ENCODE measurements at places on chromosomes 2 and 18.

DNA sequence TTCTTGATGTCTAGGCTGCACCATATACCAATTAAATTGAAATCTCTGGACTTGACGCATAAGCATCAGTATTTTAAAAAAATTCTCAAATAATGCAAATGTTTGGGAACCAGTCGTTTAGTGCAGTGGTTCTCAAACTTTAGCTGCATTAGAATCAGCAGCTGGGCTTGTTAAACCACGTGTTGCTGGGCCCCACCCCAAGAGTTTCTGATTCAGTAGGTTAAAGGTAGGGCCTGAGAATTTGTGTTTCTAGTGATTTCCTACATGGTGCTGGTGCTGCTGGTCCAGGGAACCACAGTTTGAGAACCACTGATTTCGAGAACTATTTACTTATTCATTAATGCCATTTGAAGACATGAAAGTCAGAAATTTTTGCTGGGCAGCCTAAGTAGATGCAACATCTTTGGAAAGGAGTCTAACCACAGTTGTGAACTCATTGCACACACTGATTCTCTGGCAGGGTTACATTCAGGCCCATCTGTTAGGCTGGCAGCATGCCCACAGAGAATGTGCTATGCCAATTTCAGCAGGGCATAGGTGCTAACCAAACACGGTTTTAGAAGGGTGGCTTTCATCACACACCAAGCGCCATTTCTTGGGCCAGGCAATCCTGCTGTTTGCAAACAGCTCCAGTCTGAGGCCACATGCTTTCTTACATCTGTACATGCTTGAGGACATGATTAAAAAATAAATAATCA is 26.4 kb upstream of the ATP5MC3 start:
- DNase-seq: no peak

DNA sequence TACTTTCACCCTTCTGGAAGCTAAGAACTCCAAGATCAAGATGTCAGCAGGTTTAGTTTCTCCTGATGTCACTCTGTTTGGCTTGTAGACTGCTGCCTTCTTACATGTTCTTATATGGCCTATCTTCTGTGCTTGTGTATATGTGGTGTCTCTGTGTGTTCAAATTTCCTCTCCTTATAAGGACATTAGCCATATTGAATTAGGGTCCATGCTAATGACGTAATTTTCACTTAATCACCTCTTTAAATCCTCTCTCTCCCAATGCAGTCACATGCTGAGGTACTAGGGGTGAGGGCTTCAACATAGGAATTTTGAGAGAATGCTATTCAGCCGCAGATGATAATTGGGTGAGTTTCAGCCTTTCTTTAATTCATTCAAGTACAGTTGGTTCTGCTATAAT is 458.3 kb upstream of the SYT4 start:
- no peak for DNase-seq

DNA sequence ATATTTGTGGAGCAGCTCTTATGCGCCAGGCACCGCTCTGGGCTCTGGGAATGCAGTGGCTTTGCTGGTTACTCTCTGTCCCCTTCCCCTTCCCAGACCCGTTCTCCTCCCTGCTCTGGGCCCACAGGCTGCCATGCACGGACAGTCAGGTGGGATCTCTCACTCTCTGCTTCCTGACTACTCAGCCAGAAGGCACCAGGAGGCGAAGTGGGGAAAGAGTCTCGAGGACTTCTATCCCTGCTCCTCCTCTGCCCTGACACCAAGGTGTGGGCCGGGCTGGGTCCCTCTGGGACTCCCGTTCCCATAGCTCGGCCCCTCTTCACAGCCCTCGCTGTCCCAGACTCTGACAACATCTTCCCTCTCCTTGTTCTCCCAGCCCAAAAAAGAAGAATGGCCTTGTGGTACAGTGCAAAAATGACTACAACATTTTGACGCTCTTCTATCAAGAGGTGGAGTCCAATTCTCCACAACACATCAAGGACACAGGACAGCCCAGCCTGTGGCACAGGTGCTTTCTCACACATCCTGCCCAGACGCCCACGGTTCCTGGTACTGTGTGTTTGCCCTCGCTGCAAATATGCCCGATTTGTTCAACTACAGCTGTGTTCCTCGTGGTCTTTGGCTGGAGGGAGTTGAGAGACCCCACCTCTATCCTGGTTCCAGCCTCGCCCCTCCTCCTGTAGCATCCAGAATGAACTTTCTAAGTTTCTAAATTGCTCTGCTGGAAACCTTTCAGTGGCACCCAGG is 14.0 kb upstream of the DUSP2 start:
- DNase-seq: peak; percentile 56

- no peak for DNase-seq
Measured at GRCh38 chr2:59232394-59233165, 991.5 kb upstream of the FANCL start.

- DNase-seq: no peak
Measured at GRCh38 chr2:71860381-71860926, 287.2 kb downstream of the CYP26B1 start.

GRCh38 chr2:23803965-23804542 is 122.9 kb downstream of the ATAD2B start:
- no peak for DNase-seq

GRCh38 chr2:83234246-83234645 is 1224.8 kb downstream of the SUCLG1 start:
- no peak for DNase-seq

DNA sequence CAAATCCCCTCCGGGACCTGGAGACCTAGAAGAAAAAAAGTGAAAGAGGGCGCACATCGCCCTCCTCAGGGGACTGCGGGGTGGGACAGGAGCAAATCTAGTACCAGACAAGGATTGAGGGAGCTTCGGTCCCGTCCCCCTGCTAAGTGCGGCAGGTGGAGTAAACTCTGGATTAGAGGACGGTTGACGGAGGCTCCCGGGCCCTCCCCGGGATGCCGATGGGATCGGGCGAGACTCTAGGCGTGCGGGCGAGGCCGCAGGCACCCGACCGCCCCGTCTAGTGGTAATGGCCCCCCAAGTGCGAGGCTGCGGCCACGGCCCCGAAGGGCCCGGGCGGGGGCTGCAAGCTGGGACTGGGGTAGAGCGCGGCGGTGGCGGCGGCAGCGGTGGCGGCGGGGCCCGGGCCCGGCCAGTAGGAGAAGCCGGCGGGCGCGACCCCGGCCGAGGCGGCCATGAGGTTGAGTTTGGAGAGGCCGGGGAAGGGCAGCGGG is 3.5 kb downstream of the FEV start:
- DNase-seq: no peak

- DNase-seq: no peak
Measured at GRCh38 chr18:12393998-12394397, 13.7 kb upstream of the PRELID3A start.

DNA sequence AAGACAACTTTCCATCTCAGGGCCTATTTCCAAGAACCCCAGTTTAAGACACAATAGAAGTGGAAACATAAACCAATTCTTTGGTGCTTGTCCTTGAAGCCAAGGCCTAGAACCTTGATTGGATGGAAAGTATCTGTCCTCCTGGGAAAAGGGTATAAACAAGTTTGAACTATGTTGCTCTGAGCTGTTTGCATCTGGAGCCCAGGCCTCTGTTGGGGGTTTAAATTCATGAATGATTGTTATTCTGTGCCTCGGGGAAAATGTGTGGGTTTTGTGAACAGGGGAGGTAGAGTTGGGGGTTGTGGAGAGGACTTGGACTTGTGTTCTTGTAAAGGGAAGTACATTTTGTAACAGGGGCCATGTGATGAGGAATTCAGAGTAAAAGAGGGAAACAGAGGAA is 406.1 kb downstream of the SLC4A3 start:
- DNase-seq: no peak

DNA sequence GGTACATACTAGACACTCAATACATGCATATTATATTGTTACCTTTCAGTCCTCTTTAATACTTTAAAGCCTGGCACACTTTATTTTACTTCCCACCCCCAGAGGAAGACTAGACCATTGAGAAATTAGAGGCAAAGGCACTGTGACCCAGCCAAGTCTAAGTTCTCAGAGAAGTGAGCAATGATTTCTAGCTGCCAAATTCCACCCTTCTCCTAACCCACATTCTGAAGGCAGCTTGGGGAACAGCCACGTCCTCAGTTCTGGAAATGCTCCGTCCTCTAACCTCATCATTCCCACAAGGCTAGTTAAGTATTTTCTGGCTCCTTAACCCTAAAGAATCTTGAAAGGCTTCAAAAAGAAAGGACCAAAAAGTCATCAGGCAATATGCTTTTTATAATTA is 86.6 kb downstream of the COL5A2 start:
- no peak for DNase-seq

DNA sequence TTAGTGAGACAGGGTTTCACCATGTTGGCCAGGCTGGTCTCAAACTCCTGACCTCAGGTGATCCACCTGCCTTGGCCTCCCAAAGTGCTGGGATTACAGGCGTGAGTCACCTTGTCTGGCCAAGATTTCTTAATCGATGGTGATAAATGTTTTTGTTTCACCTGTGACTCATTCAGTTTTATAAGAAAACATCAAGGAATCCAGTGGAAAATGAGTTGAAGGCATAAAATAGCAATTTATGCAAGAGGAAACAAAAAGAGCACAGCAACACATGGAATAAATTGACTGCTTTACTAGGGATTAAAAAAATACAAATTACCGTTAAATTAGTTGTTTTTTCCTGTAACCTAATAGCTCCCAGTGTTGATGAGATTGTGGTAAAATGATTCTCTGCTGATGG is 80.2 kb downstream of the CDK15 start:
- no peak for DNase-seq

GRCh38 chr2:33788044-33788443 is 188.9 kb upstream of the FAM98A start:
- DNase-seq: no peak

GRCh38 chr2:21282515-21282898 is 158.7 kb downstream of the TDRD15 start:
- DNase-seq: no peak

DNA sequence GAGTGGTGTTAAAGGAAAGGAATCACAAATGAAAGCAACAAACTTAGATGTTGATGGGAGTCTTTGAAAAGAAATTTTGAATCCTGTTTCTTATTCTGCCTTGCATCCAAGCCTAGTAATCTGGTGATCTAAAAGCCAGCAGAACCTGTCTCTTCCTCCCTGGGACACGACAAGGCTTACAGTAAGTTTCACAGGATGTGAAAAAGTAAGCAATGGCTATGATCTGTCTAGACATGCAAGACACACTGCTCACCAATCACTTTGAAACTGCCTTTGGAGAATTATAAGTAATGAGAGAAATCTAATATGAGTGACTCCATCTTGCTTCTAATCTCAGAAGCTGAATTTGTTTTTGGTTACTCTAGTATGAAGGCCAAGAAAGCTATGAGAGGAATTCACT is 103.7 kb downstream of the KCNH7 start:
- DNase-seq: no peak

DNA sequence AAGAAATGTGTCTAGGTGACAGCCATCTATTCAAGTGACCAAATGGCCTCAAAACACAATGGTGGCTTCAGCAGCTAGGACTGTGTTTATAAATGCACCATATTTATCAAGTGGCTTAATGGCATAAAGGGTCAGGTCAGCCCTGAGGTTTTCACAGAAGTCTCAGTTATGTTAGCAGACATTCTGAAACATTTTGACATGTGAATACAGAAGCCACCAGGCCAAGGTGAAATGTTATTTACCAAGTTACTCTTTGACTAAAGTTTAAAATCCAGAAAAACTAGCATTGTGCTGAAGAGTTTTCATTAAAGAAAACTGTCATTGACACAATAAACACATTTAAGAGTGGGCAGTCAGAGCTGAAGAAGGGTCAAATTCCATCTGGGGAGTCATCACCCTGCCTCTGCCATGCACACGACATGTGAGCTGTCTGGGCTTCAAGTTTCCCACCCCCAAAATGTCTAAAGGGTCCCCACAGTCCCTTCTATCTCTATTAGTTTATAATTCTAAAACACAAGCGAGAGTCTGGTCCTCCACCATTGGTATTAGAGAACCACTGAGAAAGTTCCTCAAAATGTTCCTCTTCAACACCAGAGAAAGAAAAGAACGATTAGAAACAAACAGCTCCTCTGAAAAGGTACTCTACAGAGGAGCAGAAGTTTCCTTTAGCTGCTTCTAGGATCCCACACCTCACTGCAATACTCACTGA is 77.5 kb upstream of the FZD5 start:
- DNase-seq: no peak

- DNase-seq: no peak
Measured at GRCh38 chr2:213834331-213834730, 550.1 kb downstream of the SPAG16 start.

DNA sequence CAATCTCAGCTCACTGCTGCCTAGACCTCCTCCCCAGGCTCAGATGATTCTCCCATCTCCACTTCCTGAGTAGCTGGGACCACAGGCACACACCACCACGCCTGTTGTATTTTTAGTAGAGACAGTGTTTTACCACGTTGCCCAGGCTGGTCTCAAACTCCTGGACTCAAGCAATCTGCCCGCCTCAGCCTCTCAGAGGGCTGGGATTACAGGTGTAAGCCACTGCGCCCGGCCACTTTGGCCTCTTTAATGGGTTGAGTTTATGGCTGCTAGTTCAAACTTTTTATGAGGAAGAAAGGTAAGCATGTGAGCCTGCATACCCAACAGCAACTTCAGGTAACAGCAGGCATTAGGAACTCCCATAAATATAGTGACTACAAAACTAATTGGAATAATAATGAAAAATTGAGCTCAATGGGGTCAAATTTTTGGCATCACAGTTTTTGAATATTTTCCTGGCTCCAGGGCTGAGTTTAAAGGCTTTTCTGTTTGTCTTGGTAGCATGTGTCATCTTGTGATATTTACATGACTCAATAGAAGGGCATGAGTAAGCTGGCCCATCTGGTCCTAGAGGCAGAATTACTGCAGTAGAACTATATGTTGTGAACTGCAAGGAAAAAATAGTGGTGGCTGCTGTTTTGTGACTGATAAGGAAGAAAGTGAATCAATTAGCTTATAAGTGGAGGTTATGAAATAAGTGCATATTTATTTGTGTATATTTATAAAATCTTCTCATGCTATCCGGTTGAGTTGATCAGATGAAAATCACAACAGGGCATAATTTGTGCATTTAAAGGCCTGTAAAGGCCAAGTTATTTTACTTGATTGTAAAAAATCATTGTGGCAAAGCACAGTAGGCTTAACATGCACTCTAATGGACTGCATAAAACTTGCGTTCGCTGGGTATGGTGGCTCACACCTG is 24.8 kb downstream of the GALM start:
- DNase-seq: no peak

GRCh38 chr2:106638043-106638442 is 150.9 kb downstream of the CD8B2 start:
- DNase-seq: no peak

DNA sequence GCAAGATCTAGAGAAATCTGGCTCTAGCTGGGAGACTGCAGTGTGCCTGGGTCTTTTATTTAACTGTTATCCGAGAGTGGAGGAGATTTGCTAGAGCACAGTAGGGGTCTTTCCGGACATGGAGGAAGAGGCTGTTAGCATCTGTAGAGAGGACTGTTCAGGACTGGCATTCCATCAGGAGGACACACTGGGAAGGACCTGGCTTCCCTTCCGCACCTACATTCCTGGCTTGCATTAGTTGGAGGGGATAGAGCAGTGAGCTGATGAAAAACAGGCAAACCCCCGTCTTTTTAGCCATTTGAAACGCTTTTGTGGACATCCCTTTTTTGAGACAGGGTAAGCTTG is 874 bp upstream of the PIEZO2 start:
- DNase-seq: no peak

- DNase-seq: no peak
Measured at GRCh38 chr18:25701821-25702220, 349.9 kb upstream of the ZNF521 start.

- no peak for DNase-seq
Measured at GRCh38 chr18:22408059-22408458, 9.7 kb downstream of the CTAGE1 start.

GRCh38 chr2:238586931-238587775 is 160.4 kb downstream of the ASB1 start:
- DNase-seq: no peak
